Muscle of arm (tissue), 14 donors: ENCODE measurements at places on chromosomes 5 and 9. TPM values are rescaled to one million over a fixed set of nuclear protein-coding genes. Genes with fewer than 3 reads are reported as not detected.

DNA sequence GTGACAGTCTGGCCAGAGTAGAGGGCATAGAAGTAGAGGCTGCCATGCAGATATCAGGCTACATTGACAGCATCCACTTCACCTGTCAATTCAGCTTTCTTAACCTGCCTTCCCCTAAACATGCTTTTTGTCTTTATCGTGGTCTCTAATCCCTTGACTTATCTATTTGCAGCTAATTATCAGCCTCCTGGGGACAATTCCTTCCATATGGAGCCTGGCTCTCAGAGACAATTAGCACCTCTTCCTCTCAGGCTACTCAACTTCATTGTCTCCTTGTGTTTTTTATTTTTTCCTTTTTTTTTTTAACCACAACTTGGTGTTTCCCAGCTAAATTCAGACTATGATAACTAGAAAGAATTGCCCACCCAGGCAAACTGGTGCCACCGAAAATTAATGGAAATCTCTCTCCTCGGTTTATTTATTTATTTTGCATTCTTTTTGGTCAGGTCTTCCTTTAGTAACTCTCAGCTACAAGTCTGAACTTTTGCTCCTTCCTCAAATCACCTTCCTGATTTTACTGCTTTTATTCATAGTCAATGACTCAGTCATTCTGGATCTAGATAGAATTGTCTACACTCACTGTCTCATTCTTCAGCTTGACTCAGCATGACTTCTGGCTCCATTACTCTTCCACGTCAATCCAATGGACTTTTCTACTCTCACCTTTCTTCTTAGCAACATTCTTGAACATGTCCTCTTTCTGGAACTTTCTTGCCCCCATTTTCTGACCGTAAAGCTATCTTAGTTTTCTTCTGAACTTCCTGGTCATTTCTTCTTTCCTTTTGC is 63.0 kb upstream of the BASP1 start:
- DNase-seq, result no peak

DNA sequence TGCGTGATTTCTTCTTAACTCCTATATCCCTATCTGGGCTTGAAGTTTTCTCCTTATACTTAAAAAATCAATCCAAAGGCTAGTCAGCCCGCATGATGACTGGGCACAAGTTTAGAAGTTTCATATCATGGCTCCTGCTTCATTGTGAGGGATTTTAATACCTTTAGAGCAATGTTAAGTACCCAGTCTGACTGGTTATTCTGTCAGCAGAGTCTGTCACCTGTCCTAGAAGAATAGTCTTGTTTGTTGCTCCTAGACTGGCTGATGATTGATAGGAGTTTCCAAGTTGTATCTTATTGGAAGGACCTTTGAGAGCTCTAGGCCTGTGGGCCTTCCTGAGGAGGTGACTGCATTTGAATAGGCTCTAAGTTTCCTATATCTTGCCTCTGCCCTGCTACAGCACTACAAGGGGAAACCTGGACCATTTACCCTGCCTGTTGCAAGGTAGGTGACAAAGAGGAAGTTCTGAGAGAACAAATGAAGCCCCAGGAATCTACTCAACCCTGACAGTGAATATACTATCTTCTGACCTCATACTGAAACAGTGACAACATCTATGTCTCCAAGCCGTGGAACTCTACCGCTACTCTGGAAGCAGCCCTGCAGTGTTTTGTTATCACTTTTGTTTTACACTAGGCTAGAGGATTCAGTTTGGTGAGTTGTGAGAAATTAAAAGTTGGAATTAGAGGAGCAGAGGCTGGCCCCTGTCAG is 66.5 kb downstream of the F2RL2 start:
- DNase-seq, result no peak

DNA sequence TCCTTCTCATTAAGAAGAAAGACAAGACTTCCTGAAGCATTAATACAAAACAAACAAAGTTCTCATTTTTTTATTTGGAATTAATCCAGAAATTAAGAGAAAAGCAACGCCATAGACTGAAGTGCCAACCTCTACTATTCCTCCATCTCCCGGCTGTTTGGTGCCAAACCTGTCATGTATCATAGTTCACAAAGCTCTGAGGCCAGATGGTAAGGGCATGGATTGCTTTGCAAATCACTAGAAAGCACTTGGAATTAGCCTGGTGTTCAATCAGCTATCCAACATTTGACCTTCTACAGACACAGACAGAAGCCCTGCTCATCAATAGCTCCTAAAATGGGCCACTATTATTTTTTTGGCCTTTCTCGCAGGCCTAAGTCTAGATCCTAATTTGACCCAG is 33.8 kb downstream of the HTR1A start:
- no peak for DNase-seq

DNA sequence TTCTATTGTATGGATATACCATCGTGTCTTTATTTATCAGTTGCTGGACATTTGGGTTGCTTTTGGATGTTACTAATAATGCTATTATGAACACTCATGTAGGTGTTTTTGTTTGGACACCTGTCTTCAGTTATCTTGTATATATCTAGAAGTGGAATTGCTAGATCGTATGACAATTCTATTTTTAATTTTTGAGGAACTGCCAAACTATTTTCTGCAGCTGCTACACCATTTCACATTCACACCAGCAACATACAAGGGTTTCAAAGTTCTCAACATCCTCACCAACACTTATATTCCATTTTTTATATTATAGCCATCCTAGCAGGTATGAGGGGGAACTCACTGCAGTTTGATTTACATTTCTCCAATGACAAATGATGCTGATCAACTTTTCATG is 324.6 kb downstream of the CAAP1 start:
- no peak for DNase-seq

DNA sequence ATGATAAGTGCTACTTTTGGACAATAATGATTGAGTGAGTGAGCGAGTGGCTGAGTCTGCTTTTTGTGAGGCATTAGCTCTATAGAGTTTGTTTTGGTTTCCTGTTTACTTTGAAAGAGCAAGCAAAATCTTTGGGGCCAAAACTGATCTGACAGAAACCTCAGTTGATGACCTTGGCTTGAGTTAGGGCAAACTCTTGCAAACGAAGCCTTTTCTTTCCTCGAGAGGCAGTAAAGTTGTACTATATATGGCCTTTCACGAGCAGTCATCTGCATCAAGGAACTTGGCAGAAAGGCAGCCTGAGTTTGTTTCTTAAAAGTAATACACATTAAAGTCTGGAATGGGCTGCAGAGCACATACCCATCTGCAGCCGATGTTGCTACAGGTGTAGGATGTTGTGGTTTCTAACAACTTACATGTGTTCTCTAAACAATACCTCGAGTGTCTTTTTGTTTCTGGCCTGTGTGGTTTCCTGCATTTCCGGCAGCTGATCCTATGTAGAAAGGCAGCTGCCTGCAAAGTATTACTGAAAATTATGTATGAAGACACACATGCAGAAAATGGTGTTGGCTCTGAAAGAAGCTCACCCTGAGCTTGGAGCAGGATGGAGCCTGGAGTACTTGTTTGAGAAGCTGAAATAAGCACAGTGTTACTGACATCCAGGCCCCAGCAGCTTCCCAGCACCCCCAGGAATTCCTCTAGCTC is 60.8 kb downstream of the FOXD1 start:
- peak; percentile 62 for DNase-seq

- DNase-seq, result no peak
These were observed 41.6 kb upstream of the EXOC3 start for GRCh38 chr5:401146-402034.

DNA sequence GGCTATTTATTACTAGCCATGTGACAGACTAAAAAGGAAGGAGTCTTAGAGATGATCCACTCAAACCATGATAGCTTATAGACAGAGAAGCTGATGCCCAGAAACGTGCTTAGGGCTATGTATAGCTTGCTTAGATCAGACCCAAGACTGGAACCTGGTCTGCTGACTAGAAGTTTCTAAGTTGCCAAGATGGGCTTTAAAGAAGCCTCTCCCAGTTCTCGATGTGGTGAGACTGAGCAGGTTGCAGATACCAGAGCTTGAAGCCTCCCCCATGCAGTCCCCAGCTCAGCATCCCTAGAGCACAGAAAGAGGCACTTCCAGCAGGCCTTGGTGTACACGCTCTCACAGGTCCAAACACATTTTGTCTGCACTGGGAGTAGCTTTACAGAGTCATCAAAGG is 51.1 kb upstream of the ATP10B start:
- DNase-seq, result no peak

DNA sequence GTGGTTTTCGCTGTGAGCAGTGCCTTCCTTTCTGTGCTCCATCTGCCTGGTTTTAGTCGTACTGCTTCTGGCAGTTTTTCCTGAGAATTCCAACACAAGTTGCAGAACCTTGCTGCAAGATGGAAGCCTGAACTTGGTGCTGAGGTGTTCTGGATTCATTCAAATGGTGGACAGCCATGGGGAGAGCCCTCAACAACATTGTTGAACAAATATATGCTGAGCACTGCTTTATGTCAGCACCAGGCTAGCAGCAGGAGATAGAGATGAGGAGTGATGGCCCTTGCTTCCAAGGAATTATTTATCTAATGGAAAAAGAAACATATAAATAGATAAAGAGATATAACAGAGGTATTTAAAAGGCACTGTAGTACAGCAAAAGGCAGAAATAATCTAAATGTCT is 7.3 kb upstream of the RPS6 start:
- DNase-seq, result no peak

The APBA1 gene
- polyA plus RNA-seq, result 6.4 TPM

The SLC36A2 gene
- polyA plus RNA-seq, result 0.11 TPM

The FYB1 gene
- polyA plus RNA-seq, result 1.9 TPM

The ST8SIA4 gene
- 5.8 TPM for polyA plus RNA-seq

The LRRC19 gene
- 0.12 TPM for polyA plus RNA-seq
